NCI-H460 (cell line): ENCODE measurements at places on chromosomes 12 and 14.

GRCh38 chr12:19390051-19390598 lies 49.2 kb upstream of the AEBP2 start:
- DNase-seq = no peak

DNA sequence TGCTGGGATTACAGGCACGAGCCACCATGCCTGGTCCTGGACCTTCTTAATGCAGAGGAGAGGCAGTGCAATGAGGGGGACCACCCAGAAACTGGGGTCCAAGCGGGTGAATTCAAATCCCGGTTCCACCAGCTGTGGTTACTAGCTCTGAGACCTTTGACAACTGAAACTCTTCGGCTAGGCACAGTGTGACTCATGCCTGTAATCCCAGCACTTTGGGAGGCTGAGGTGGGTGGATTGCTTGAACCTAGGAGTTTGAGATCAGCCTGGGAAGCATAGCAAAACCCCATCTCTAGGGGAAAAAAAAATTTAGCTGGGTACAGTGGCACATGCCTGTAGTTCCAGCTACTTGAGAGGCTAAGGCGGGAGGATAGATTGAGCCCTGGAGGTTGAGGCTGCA lies 5.0 kb upstream of the CD4 start:
- no peak for DNase-seq

DNA sequence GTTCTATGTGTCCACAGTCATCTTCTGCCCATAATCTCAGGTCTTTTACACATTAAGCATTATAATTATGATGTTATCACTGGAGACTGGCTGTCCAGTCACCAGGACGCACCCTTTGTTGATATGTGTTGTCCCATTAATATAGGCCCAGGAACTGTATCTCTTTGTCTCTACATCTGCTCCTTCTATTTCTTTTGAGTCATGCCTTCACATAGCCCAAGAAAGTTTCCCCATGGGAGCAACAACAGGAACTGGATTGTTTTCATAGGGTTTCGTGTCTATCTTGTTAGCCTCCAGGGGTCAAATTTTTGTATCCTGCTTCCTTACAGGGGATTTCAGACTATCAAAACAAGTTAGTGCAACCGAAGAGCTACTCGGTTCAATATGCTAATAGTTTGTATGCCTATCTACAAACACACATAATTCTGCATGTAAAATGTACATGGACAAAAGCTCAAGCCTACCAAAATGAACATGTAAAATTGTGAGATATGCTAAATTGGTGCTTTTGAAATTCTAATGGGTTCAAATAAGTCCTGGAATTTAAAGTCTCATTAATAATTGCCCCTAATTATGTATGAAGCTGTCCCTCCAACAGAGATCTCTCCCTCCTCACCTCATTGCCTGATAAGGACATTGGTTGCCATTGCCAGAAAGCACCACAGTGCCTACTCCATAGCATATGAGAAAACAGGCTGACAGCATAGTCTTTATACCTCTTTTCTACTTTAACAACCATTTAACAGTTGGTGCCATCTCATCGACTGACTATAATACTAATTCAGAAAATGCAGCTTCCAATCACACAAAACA lies 99.8 kb upstream of the DIO2 start:
- peak; percentile 17 for DNase-seq

- DNase-seq = peak; percentile 4
Observed at GRCh38 chr14:45201905-45202304, 51.1 kb downstream of the MIS18BP1 start.

GRCh38 chr14:68884031-68885030 lies 91.5 kb upstream of the ZFP36L1 start:
- DNase-seq = no peak

DNA sequence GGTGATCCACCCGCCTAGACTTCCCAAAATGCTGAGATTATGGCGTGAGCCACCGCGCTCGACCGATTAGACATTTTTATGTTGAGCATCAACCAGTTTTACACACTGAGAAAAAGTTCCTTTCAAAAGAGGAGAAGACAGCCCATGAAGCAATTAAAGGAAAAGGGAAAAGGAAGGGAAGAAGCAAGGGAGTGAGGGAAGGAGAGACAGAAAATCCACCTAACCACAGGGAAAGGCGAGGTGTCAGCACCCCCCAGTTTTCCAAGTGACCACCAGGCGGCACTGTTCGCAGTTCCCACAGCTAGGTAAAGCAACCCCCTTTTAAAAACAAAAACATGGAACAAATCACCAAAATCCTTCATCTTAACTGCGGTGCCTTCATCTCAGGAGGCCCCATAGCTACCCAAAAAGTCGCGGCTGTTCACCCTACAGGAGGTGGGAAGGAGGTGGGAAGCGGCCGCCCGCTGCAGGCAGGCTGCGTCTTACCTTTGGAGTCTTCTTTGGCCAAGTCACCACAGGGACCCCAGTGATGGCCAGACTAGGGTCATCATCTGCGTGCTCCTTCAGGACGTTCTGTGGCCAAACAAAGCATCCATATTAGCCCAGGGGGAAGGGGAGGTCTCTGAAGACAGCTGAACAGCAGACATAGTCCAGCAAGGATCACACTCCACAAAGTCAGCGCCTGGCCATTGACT lies 86.6 kb downstream of the KDM2B start:
- peak; percentile 26 for DNase-seq

DNA sequence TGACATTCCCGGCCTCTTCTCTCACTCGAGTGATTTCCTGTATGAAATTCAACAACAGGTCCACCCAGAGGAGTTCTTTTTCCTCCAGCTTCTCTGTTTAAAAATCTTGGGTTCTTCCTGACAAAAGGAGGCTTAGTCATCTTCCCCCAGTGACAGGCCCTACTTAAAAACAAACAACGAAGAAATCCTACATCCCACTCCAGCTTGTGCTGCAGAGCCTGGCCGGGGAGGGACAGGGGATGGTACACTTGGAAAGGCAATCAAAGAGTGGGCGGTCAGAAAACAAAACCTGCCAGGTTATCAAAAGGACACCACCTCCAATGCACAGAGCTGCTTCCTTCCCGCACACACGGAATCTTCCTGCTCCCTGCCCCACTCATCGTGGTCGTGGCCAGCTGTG lies 101.3 kb downstream of the CACNA1C start:
- no peak for DNase-seq

DNA sequence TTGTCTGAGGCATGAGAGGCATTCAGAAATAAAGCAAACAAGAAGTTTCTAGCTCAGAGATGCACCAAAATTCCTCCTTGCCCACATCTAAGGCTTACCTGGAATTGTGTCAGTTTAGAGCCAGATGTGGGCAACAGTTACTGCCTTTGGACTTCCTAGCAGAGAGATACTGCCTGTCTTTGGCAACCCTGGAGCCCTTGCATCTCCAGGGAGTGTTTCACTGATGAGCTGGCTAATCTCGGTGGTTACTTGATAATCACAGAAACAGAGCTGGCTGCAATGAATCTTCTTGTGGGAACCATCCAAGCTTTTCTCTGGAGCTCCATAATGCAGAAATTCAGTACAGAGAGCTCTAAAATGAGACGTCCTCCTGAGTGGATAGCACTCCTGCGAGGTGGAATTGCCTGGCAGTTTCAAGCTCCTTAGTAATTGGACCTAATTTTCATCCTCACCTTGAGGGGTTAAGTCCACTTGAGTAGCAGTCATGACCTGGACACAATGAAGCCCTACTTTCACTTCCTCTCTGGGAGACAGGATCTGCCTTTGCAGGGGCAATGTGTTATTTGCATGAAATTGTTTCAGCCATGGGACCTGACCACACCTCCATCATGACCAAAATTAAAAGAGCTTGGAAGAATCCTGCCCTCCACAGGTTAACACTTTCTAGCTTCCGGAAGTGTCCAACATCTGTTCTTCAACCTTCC lies 108.8 kb upstream of the ARHGAP5 start:
- DNase-seq = no peak

DNA sequence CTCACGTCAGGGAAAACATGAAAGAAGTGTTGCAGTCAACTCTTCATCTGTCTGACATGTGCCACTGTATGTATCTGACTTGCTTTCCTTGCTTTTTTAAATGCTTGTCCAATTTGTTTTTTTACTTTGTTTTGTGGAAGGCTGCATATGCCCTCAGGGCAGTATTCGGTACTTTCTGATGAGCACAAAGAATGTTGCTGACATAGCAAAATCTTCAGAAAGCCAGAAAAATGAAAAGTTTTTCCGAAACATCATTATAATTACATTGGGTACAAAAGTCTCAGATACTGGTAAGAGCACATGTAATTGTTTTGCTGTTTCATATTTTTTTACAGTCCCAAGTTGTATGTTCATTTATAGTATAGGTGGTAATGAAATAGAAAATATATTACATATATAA lies 144.3 kb downstream of the NTS start:
- DNase-seq = no peak

DNA sequence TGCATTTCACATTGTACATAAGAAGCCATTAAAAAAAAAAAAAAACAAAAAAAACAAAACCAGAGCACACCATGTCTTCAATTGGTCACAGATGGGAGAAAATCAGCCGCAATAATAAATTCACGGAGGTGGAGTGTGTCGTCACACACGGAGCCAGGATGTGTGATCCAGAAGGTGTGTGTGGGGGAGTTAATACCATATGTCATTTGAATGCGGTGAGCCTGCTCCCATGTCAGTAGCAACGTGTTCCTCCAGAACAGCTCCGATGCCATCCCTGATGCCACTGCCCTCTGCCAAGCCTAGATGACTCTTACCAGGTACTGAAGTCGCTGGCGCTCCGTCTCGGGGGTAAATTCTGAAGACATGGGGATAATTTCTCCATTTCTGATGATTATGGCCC lies 197.8 kb downstream of the PPM1H start:
- DNase-seq = no peak

- no peak for DNase-seq
Observed at GRCh38 chr12:120416490-120417216, 21.3 kb upstream of the COX6A1 start.

- no peak for DNase-seq
Observed at GRCh38 chr14:94613720-94614644, 1.8 kb downstream of the SERPINA3 start.

DNA sequence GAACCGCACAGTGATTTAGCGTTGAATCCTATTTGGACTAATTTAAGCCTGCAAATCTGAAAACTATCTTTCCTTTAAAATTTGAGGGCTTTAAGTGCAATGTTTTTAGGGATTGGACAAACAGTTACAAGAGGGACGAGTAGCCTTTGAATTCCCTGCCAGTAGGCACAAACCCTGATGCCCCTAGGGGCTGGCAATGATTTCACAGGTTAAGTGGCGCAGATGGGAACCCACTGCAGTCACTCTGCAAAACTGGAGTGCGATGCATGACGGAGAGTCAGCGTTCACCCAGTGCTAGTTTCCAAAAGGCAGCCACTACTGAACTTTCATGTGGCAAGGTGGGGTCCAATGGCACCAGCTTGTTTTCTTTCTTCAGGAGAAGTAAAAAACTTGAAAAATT lies 99.4 kb upstream of the FRMD6 start:
- DNase-seq = no peak

GRCh38 chr14:72824051-72824450 lies 69.8 kb downstream of the DPF3 start:
- DNase-seq = no peak

GRCh38 chr14:72186523-72186922 lies 254.3 kb downstream of the RGS6 start:
- no peak for DNase-seq

DNA sequence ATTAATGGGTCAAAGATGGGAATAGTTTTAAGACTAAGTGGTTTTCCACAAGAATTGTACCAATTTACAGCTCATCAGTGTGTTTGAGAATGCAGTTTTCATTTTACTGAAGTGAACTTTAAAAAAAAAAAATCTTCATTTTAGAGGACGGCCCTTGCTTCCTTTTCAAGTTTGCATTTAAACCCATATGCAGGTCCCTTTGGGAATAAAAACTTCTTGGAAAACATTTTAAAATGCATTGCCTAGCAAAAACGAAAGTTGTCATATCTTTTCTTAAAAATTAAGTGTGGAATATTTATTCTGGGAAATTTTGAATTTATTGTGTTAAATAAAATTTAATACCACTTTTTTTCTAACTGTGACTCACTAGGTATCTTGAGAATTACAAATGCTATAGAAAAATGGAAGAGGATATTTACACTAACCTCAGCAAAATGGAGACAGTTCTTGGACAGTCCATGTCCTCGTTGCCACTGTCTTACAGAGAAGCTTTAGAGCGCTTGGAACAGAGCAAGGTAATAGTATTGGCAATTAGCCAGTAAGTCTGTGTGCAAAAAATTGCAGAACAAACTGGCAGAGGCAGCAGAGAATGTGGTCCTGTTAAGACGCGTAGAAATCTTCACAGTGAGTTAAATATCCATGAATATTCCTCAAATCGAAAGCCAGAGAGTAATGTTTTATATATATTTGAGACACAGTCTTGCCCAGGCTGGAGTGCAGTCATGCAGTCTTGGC lies 209.7 kb downstream of the SYNE2 start:
- no peak for DNase-seq

GRCh38 chr14:64719601-64720000 lies 15.4 kb downstream of the PLEKHG3 start:
- no peak for DNase-seq

DNA sequence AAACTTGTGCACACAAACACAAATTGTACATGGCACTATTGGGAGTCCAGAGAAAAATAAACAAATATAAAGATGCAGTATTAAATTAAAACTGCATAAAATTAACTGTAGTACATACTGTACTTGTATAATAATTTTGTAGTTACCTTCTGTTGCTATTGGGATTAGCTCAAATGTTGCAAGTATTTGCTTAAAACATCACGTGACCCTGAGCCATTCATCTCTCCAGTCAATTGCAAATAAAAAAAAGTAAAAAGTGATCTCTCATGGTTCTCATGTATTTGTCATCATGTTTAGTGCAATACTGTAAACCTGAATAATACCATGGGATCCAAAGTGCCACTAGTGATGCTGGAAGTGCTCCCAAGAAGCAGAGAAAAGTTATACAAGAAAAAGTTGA lies 88.1 kb upstream of the NAV3 start:
- no peak for DNase-seq

DNA sequence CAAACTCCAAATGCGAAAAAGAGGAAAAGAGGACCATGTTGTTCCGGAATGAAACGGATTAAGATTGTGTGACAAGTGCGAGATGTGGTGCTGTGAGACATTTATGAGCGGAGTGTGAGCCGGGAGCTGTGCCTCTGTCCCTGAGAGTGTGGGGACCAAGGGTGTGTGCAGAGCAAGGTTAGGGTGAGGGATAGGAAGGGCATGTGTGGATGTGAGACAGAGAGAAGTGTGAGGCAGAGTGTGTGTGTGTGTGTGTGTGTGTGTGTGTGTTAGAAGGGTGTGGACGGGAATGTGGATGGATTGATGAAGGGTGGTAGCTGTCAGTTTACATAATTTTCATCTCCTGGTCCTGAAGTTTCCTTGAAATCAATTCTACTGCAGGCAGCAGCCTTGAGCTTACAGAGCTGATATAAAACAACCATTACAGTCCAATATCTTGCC lies 4.3 kb upstream of the OTX2 start:
- no peak for DNase-seq

DNA sequence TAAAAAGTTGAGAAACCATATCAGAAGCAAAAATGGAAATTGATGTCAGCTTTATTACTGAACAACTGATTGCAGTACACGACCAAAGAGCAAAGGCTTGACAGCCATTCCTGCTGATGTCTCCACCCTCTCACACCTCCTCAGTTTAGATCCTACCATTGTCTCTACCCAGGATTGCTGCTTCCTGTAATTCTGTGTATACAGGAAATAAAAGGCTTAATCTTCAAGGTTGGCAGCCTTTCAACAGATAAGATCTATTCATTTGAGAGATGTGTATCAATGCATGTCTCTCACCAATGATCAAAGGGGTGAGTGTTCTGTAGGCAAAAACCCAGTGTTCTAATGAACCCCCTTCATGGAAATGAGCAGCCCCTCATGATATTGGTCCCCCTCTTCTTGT lies 27.0 kb downstream of the SLCO1C1 start:
- no peak for DNase-seq

- DNase-seq = no peak
Observed at GRCh38 chr12:125081427-125081826, 16.2 kb downstream of the AACS start.
